DMS53 (cell line): ENCODE measurements at places on chromosomes 4 and X.

DNA sequence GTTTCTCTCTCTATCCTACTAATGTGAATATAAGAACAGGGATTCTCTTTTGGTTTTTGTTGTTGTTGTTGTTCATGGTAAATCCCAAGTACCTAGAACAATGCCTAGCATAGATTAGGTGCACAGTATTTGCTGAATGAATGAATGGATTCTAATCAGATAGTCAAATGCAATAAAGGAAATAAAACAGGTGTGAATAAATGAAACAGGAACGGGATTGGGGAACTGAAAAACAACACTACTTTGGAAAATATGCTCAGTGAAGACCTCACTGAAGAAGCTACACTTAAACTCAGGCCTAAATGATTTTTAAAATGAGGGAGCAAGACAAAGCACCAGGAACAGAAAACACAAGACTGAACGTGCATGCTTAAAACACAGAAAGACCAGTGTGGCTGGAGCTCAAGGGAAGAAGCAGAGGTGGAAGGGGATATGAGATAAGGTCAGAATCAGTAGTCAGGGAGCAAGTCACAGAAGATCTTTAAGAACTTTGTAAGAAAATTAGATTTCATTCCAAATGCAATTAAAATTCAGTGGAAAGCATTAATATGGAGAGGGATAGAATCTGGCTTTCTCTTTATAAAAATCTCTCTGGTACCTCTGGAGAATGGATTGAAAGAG is 144.7 kb downstream of the ZAR1 start:
- no peak for DNase-seq

DNA sequence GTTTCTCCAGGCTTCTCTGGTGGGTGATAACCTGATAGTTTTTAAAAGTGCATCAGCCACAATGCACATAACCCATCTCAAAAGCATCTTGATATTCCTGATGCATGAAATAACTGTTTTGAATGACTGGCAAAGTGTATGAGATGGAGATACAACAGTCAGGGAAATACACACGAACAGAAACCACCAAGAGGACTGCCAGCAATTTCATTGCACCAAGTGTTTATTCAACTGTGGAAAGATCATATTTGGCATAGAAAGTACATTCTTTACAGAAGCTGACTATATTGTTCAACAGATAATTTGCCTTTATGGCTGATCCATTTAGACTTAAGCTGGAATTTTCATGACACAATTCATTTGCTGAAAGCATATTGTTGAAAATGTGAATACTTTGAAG is 139.5 kb downstream of the SLIT2 start:
- no peak for DNase-seq

DNA sequence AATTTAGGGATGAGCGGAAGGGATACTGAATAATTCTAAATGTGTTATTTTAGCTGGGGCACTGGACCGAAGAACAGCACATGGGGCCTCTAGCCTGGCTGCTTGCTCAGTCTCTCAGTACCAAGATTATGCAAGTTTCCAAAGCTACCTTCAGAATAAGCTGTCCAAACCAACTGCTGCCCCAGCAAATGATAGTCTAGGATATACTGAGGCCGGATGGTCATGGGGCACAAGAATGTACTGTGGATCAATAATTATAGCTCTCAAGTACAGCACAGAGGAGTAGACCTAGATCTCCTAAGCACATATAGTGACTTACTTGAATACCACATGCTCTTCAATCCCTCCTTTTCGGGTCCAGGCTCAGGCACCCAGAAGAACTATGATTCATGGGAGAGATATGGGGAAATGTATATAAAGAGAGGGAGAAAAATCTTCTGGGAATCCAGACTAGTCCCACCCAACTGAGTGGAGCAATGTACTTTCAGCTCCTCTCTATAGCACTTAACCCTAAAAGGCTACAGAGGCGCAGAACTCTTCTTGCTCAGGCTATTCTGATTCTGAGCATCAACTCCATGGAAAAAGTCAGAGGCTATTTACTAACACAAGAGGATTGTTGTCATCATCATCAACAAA is 160.3 kb upstream of the GPC4 start:
- DNase-seq = no peak

DNA sequence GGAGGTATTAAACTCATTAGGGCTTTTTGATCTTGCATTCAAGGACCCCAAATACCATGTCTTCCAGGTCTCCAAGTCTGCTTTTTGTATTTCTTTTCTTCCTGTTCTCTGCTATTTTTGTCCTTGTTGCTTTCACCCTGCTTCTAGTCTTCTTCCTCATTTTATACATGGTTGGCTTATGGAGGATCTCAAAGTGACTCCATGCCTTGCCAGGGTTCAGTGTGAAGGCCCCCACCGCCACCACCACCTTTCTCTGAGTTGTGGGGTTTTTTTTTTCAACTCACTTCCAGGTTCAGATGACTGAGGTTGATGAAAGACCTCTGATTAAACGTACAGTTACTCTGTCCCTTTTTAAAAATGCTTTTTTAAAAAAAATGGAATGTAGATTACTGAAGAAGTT is 96.3 kb downstream of the MAML3 start:
- no peak for DNase-seq

DNA sequence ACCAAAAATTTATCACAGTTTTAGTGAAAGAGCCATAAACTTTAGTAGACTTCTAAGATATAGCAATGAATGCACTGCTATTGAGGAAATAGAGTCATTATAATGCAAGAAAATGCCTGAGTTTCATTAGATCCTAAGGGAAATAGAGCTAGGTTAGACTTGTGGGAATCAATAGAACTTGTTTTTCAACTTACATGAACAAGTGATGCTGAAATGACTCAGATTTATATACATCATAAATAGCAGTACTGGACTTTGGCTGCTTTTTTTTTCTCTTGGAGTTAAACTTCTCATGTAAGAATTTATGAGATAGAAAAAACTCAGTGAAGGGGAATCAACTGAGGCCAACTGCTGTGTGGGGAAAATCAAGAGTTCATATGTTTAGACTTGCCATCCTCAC is 216.5 kb upstream of the AADAT start:
- peak; percentile 13 for DNase-seq

DNA sequence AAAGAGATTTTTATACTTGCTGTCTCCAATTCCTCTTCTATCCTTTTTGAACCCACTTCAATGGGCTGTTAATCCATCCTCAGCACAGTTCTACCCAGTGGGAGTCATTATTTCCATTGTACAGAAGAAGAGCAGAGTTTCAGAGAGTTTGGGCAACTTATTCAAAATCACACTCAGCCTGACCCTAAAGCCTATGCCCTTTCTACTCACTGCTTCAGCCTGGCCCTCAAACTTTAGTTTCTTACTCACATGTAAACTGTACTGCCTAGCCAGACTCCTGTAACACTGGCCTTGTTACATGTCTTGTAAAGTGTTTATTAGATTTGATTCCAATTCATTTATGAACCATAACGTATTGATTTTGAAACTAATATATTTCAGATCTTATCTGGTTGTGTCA is 25.1 kb upstream of the USO1 start:
- DNase-seq = no peak

GRCh38 chrX:38069991-38070390 is 63.6 kb downstream of the SYTL5 start:
- no peak for DNase-seq
